ENCODE measurements at places on chromosomes 7 and 10. TPM values are rescaled to one million over a fixed set of nuclear protein-coding genes. Genes with fewer than 3 reads are reported as not detected.

PNLIPRP2 gene
- total RNA-seq = not detected

ASAH2B gene
- 1.3 TPM for total RNA-seq

MXI1 gene
- 13.8 TPM for total RNA-seq

CLRN3 gene
- not detected for total RNA-seq

AOAH gene
- not detected for total RNA-seq

NODAL gene
- not detected for total RNA-seq

CPN1 gene
- total RNA-seq = not detected

DLX6 gene
- not detected for total RNA-seq

LRRC18 gene
- total RNA-seq = under 0.01 TPM

PLXNA4 gene
- total RNA-seq = 3.6 TPM

FKBP6 gene
- not detected for total RNA-seq
